ENCODE measurements at places on chromosomes 1 and 21.

DNA sequence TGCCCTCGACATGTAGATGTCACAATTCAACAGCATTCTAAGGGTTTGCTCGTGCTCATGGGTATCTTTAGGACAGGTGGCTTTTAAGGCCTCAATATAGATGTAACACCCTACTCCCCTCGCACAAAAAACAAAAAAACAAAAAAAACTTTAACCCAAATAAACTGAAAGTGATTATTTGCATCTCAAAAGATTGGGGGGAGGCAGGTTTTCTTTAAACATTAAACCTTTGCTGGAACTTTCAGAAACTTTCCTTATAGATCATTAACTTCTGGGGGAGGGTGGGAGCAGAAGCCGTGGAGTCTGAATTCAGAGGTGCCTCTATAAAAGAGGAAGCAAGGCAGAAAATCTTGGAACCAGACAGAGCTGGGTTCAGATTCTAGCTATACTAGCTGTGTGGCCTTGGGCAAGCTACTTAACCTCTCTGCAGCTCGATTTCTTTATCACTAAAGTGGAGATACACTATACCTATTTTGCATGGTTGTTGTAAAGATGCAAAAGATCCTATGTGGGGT lies 3.2 kb upstream of the KIAA1614 start:
- no peak for DNase-seq

GRCh38 chr1:202085682-202086373 lies 36.9 kb upstream of the GPR37L1 start:
- DNase-seq = no peak

DNA sequence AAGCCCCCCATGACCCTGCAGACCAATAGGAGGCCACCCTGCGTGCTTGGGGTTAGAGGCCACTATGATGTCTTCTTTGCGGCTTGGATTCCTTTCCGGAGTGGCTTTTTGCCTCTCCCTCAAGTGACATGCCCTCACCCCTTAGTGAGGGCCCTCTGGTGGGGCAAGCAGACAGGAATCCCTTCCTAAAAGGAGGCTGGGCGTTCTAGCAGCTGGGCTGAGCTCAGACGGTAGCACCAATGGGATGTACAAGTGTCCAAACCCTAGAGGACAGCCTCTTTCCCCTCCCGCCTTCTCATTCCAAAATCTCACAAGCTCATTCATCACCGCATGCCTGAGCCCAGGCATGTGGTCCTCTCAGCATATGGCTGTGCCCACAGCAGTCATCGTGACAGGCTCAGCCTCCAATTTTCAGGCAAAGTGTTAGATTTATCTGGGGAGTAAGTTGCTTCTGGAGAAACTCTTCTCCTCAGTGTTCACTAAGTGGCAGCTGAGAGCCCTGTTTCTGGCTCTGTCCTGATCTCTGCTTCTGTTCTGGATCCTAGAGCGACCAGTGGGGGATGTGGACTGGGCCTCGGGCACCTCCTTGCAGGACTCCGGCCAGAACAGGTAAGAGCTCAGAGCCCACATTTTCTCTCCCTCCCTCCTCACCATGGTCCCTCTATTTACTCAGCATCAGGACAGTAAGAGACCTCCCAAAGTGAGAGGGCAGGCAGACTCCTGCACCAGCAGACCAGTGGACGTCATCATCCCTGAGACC lies 4.8 kb downstream of the KIAA1614 start:
- no peak for DNase-seq

GRCh38 chr1:226293553-226293920 lies 15.4 kb downstream of the LIN9 start:
- no peak for DNase-seq

- DNase-seq = no peak
Measured at GRCh38 chr1:182175361-182175931, 113.9 kb upstream of the ZNF648 start.

- no peak for DNase-seq
Measured at GRCh38 chr1:55064861-55065263, 25.5 kb downstream of the PCSK9 start.

DNA sequence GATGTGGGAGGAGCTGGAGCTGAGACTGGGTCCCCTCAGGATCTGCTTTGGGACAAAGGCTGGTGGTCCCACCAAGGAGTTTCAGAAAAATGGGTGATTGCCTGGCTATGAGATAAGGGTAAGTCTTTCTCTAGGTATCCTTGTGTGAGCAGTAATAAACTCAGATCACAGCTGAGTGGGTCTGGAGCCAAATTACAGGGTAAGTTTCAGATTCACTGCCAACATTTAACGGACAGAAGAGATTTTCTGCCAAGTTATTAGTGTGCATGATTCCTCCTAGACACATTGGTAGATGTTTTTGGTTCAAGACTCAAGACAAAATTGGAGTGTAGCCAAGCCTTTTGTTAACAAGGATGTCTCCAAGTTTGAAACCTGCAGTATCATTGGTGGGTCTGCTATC lies 7.5 kb downstream of the CD1B start:
- DNase-seq = no peak

DNA sequence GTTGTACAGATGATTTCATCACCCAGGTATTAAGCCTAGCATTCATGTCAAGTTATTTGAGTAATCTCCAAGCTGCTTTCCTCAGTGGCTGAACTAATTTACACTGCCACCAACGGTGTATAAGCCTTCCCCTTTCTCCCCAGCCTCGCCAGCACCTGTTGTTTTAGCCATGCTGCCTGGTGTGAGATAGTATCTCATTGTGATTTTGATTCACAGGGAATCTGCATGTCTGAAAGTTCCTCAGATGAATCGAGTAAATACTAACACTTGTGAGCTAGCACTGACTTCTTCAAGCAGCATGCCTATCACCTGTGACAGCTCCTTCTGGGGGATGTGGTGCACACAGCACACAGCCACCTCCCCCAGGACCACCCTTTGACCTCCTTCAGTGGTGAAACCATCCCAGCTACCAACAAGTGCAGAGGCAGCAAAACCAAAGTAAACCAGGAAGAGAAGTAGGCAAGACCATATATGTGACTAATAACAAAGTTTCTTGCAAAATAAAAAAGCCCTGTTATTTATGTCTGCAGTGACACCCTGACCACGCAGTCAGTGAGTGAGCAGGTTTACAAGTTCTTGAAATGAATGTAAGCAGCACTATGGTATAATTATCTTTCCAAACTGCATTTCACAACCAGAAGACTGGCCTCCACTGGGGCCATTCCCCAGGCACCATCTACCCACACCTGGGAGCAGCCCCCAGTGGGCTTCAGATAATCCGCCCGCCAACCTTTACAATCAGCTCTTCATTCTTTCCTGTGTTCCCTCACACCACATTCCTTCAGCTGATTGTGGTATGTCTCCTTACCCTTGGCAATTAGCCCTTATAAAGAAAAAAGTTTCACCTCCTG lies 173.8 kb downstream of the ETS2 start:
- no peak for DNase-seq

GRCh38 chr1:93143136-93143535 lies 37.1 kb downstream of the TMED5 start:
- no peak for DNase-seq

DNA sequence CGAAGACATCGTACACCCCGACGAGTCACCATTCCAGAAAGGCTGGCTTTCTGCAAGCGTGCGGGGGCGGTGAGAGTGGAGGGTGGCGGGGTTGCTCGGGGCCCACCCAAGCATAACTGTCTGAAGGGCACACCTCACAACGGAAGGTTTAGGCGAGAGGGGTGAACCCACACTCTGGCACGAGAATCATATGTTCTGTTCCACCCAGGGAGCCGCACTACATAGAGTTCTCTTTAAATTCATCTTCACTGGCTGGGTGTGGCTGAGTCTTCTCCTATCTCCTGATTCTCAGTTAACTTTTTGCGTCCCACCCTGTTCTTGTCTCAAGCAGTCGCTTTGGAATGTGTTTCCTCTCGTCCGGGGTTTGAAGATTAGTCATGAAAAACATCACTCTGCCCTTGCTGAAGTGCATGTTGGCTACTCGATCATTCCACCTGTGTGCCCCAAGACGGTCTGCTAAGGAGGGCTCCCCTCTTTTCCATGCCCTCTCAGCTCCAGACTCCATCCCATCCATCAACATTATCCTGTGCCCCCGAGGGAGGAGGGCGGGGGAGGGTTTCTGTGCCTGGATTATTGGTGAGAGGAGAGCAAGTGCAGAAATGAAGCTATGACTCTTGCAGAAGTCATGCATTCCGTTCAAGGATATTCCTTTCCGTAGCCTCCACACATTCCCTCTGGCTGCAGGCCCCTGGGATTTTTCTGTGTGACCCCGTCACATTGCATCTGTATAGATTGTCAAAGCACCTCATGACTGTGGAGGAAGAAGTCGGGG lies 53.5 kb upstream of the CD34 start:
- DNase-seq = no peak

- no peak for DNase-seq
Measured at GRCh38 chr1:26112407-26112775, 767 bp downstream of the PDIK1L start.

DNA sequence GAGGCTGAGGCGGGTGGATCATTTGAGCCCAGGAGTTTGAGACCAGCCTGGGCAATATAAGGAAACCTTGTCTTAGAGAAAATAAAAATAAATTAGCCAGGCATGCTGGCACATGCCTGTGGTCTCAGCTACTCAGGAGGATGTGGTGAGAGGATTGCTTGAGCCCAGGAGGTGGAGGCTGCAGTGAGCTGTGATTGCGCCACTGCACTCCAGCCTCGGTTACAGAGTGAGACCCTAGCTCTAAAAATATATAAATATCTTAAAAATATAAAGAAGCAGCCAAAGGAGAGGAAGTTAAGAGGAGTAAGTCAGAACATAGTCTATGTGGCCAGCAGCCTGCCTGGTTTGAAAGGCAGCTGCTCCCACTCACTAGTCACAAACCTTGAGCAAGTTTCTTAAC lies 4.5 kb upstream of the IL10RB start:
- DNase-seq = no peak

Data from stimulated activated CD4-positive, alpha-beta T cell treated with anti-CD3 and anti-CD28 coated beads, Interleukin-1b, Interleukin-23, amount 100 ng/mL, for 1 hour (primary cell).